ENCODE measurements at places on chromosomes 6 and 20.

DNA sequence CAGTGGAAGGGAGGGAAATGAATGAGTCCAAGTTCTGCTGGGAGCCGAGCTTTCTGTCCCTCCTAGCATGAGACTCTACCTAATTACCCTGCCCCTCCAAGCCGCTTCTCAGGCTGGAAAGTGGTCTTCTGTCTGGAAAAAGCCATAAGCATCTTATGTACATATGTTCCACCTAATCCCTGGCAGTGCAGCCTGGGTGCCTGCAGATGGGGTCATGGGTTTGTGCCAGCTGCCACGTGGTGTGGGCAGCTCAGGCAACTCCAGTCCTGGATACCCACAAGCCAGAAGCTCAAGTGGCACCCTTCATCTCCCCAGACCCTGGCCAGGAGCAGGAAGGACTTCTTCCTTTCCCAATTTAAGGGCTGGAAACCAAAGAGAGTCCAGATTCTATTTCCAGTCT is 253.1 kb downstream of the LY86 start:
- no peak for DNase-seq

GRCh38 chr6:99013145-99013544 is 65.4 kb upstream of the FBXL4 start:
- no peak for DNase-seq

DNA sequence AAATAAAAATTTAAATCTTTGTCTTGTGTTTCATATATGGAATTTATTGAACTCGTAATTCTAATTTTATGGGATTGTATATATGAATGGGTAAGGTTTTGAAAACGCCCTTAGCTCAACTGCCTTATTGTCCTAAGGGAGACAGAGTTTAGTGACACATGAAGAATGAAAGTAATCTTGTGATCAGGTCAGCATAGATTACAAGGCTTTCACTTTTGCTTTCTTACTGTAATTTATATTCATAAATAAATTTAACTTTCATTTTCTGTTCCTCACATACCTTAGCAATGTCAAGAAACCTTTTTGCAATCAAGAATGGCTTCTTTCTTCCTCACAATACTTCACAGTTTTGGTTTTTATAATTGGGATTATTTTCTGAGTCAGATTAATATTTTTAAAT is 14.4 kb downstream of the KPNA5 start:
- DNase-seq = no peak

DNA sequence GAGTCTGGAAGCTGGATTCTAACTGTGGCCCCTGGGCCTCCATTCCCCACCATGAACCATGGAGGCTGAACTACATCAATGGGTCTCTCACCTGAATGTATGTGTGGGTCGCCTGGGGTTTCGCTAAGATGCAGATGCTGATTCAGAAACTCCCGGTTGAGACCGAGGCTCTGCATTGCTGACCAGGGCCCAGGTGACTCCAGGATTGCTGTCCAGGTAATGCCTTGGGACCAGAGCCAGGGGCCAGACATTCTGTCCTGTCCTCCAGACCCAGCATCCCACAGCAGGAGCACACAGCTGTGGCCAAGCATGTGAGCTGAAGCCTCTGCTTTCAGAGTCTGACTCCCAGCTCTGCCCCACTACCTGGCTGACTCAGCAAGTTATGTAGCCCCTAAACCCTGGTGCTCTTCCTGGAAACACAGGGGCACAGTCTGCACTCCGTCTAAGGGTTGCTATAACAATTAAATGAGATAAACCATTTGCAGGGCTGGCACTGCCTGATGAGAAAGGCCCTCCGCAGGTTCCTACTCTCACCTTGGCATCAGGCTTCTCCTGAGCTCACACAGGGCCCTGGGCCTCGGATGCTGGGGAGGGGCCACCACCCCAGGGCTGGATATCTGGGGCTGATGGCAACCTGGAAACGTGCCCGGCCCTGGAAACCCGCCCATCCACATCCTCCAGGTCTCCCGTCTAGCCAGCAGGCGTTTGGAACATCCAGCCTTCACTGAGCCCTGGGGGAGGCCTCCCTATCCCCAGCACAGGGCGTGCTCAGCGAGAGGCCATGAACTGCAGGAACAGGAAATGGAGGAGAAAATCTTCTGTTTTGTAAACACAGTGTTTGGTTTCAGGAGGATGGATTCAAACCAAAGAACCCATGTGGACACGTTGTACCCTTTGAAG is 175.7 kb downstream of the DLL1 start:
- DNase-seq = no peak

DNA sequence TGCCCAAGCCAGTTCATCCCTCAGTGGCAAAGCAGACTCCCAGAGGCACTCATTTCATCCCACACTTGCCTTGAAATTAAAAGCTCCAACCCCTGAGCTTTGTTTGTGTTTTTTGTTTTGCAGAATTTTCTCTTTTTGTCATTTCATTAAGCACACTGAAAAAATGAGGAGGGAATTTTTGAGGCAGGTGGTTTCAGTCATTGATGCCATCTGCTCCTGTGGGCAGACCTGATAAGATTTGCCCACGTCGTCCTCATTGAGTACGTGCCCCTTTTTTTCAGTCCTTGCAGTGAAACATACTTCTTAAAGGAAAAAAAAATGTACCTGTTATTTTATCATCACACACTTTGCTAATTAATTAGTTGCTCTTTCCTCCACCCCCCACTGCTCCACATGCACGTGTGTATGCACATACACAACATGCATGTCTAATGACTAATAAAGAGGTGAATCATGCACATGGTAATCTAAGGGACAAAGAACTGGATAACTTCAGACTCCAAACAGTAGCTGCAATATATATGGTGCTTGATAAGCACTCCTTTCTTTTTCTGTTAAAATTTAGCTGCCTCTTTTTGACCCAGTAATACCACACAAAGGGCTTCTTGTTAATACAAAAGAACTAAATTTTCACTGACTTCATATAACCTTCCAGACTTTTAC is 102.1 kb upstream of the TMEM181 start:
- no peak for DNase-seq

- no peak for DNase-seq
Measured at GRCh38 chr6:133359256-133359655, 118.1 kb downstream of the EYA4 start.

- DNase-seq = no peak
Measured at GRCh38 chr20:14561741-14562221, 224.4 kb upstream of the FLRT3 start.

- DNase-seq = no peak
Measured at GRCh38 chr6:43771858-43772680, 2.1 kb downstream of the VEGFA start.

DNA sequence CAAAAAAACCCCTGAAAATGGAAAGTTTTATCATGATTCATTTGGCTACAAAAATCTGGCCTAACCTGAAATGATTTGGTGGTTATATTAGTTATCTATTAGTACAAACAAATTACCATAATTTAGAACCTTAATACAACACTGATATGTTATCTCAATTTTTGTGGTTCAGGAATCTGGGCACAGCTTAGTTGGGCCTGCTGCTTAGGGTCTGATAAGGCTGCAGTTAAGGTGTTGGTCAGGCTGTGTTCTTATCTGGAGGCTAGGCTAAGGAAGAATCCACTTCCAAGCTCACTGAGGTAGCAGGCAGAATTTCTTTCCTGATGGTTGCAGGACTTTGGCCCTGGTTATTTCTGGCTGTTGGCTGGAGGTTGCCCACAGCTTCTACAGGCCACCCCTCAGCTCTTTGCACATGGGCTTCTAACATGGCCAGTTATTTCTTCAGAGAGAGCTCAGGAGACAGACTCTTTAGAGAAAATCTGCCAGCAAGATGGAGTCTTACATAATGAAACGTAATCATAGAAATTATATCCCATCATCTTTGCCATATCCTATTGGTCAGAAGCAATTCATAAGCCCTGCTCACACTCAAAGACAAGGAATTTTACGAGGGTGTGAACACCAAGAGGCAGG is 11.4 kb downstream of the TRIM38 start:
- DNase-seq = no peak

- no peak for DNase-seq
Measured at GRCh38 chr20:50561379-50562078, 51.3 kb downstream of the PTPN1 start.

- DNase-seq = no peak
Measured at GRCh38 chr20:8421981-8422380, 289.9 kb downstream of the PLCB1 start.

DNA sequence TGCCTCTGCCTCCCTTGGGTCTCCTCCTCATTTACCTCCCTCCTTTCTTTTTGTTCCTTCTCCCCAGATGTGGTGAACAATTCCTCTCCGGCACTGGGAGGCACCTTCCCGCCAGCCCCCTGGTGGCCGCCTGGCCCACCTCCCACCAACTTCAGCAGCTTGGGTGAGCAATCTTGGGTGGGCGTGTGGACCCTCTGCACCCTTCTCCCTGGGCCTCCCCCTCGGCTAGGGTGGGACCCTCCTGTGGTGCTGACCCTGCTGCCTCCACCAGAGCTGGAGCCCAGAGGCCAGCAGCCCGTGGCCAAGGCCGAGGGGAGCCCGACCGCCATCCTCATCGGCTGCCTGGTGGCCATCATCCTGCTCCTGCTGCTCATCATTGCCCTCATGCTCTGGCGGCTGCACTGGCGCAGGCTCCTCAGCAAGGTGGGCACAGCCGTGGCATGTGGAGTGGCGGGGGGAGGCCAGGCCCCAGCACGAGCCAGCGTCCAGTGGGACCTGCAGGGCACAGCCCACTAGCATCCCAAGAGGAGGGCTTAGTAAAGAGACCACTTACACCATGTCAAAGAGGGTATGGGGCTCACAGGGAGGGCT is 8.8 kb downstream of the DDR1 start:
- DNase-seq = no peak

GRCh38 chr20:53654932-53655624 is 61.4 kb upstream of the ZNF217 start:
- no peak for DNase-seq

GRCh38 chr6:2104524-2104880 is 140.9 kb downstream of the GMDS start:
- DNase-seq = no peak

DNA sequence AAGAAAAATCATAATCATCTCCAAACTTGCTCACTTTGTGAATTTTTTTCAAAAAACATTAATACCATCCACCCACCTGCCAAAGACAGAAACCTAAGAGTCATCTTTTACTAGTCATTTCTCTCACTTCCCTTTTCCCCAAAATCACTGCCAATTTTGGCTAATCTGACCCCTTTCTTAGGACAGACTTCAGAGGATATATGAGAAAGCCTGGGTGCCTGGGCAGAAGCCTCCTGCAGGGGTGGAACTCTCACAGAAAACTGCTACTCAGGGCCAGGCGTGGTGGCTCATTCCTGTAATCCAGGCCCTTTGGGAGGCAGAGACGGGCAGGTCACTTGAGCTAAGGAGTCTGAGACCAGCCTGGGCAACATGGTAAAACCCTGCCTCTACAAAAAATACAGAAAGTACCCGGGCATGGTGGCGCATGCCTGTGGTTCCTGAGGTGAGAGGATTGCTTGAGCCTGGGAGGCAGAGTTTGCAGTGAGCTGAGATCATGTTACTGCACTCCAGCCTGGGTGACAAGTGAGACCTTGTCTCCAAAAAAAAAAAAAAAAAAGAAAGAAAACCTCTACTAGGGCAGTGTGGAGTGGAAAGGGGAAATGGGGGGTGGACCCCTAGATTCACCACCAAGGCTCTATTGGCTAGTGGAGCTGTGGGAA is 3.8 kb downstream of the DEK start:
- no peak for DNase-seq

GRCh38 chr6:67458265-67458664 is 1176.8 kb upstream of the ADGRB3 start:
- DNase-seq = no peak

GRCh38 chr6:33630014-33630413 is 8.9 kb downstream of the ITPR3 start:
- DNase-seq = no peak
